Activated T-cell treated with anti-CD3 and anti-CD28 coated beads, Interleukin-2, amount 50 U/mL, for 72 hours (primary cell): ENCODE measurements at places on chromosomes 4 and X. TPM values are rescaled to one million over a fixed set of nuclear protein-coding genes. Genes with fewer than 3 reads are reported as not detected.

GRCh38 chrX:130995439-130995838 lies 62.7 kb upstream of the ARHGAP36 start:
- H3K27me3 ChIP-seq = peaks cover 42% of the 10 kb centered on the region
- no peaks in the 10 kb centered on the region for H3K4me1 ChIP-seq
- no peaks in the 10 kb centered on the region for H3K36me3 ChIP-seq
- H3K27ac ChIP-seq = no peak overlapping the region
- H3K4me3 ChIP-seq = no peak overlapping the region

GRCh38 chr4:4775493-4776004 lies 83.9 kb upstream of the MSX1 start:
- H3K4me1 ChIP-seq = no peaks in the 10 kb centered on the region
- H3K27me3 ChIP-seq = no peaks in the 10 kb centered on the region
- no peaks in the 10 kb centered on the region for H3K36me3 ChIP-seq
- H3K4me3 ChIP-seq = no peak overlapping the region

The HSD17B13 gene
- 0.14 TPM for total RNA-seq

GRCh38 chrX:124362072-124362471 lies 15.7 kb downstream of the SH2D1A start:
- peak overlapping the region; percentile 12 for H3K4me3 ChIP-seq
- no peak for DNase-seq
- peaks cover 43% of the 10 kb centered on the region for H3K4me1 ChIP-seq
- H3K27me3 ChIP-seq = peaks cover 9% of the 10 kb centered on the region
- peaks cover 3% of the 10 kb centered on the region for H3K36me3 ChIP-seq

DNA sequence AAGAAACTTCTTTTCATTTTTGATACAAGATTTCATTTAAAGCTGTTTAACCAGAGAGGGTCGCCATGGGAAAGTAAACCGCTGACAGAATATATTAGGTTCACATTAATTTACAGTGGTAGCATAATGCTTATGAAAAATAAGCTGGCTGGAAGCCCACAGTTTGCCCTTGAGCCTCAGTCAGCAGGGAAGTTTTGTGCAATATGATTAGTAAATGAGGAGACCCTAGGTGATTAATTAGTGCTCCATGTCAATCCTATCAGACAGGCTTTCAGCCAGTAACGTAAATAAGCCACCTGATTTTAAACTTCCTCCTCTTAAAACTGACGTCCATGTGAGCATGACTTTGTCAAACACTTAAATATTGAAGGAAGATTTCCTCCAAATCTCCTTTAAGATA lies 134.2 kb downstream of the TSPAN5 start:
- DNase-seq = no peak
- H3K4me1 ChIP-seq = peaks cover 62% of the 10 kb centered on the region
- no peaks in the 10 kb centered on the region for H3K36me3 ChIP-seq
- H3K27me3 ChIP-seq = no peaks in the 10 kb centered on the region
- no peak overlapping the region for H3K27ac ChIP-seq

The ZRSR2 gene
- 27.2 TPM for total RNA-seq

DNA sequence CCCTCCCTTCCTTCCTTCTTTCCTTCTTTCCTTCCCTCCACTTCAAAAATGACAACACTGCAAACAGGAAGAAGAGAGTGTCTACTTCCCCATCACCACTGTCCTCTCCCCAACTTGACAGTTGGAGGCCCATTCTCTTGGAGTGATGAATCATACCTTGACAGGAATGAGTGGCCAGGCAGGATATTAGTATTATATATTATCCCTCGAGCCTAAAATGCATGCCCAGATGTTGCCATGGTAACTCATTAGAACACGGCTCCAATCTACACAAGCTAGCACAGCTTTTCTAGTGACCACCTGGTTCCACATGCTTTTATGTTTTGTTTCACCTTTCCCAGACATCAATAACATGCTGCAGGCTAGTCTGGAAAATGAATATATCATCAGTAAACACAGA lies 71.3 kb upstream of the LHFPL1 start:
- no peak overlapping the region for H3K27ac ChIP-seq
- peaks cover 34% of the 10 kb centered on the region for H3K27me3 ChIP-seq
- no peaks in the 10 kb centered on the region for H3K36me3 ChIP-seq
- no peaks in the 10 kb centered on the region for H3K4me1 ChIP-seq

GRCh38 chr4:53693909-53694308 lies 102.6 kb upstream of the LNX1 start:
- no peak for DNase-seq
- H3K4me1 ChIP-seq = no peaks in the 10 kb centered on the region
- H3K27me3 ChIP-seq = peaks cover 34% of the 10 kb centered on the region
- H3K36me3 ChIP-seq = no peaks in the 10 kb centered on the region

The ZNF518B gene
- total RNA-seq = 27.5 TPM

The MTTP gene
- total RNA-seq = 0.29 TPM

The NALF2 gene
- 0.31 TPM for total RNA-seq

DNA sequence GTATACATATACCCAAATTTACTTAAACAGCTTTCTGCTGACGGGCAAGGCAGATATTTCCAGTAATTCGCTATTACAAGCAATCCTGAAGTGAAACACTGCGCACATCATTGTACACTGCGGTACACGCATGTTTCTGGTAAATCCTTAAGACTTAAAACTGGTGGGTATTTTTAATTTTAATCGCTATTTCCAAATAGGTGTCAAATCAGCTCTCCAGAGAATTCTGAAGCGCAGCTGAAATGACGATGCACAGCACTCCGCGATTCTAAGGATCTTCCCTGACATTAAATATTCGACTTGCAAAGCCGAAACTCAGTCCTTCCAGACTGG lies 361 bp downstream of the TMEM128 start:
- DNase-seq = no peak
- no peaks in the 10 kb centered on the region for H3K27me3 ChIP-seq
- H3K27ac ChIP-seq = peak overlapping the region; percentile 98
- peak overlapping the region; percentile 94 for H3K4me3 ChIP-seq

- no peak for DNase-seq
- no peaks in the 10 kb centered on the region for H3K27me3 ChIP-seq
- peaks cover 2% of the 10 kb centered on the region for H3K36me3 ChIP-seq
- no peak overlapping the region for H3K4me3 ChIP-seq
- no peak overlapping the region for H3K27ac ChIP-seq
Observed at GRCh38 chr4:32172761-32173160, 1452.6 kb downstream of the PCDH7 start.

DNA sequence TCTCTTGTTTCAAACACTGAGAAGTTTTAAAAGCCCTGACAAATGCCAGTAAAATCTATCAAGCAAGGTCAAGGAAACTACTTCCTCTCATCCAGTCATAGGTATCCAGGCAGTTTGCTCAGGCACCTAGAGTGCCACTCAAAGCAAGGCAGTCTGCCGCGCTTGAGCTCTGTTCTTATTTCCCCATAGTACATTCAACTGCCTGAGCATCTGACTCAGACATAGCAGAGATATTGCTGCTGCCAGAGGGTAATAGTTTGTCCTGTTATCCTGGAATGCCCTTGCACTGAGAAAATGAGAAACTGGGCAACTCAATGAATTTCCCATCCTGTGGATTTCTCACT lies 16.1 kb upstream of the ATP8A1 start:
- peak overlapping the region; percentile 99 for H3K27ac ChIP-seq
- peak; percentile 20 for DNase-seq
- H3K36me3 ChIP-seq = peaks cover 4% of the 10 kb centered on the region
- peak overlapping the region; percentile 93 for H3K4me3 ChIP-seq
- peaks cover 65% of the 10 kb centered on the region for H3K4me1 ChIP-seq
- no peaks in the 10 kb centered on the region for H3K27me3 ChIP-seq

DNA sequence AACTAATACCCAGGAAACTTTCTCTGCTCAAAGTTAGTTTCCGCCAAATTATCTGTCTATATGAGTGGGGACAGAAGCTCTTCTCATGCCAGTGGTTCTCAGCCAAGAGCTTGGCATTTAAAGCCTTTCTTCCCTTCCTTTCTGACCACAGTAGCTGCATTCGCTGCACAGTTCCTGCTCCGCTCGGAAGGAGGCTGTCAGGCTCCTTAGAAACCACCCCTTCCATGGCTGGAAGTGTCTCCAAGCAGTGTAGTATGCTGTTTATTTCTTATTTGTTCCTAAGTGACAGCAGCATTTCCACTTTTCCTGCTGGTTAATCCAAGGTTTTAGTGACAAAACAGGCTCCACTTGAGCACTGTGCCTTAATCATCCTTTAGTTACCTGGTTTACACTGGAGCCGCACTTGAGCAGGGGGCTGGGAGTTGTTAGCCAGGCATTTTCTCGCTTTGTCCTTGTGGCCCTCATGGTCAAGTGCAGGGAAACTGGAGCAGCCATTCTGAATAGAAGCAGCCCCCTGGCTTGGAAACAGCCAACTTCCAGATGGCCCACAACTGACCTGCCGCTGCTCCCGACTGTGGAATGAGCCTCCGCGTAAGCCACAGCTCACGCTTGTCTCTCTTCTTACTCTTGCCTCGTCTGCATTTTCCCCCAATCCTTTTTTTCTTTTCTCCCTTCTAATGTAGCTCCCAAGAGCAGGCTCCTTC lies 739.4 kb upstream of the TENM3 start:
- H3K36me3 ChIP-seq = no peaks in the 10 kb centered on the region
- no peaks in the 10 kb centered on the region for H3K4me1 ChIP-seq
- no peak overlapping the region for H3K27ac ChIP-seq
- DNase-seq = no peak
- no peaks in the 10 kb centered on the region for H3K27me3 ChIP-seq
- no peak overlapping the region for H3K4me3 ChIP-seq

- H3K36me3 ChIP-seq = no peaks in the 10 kb centered on the region
- DNase-seq = no peak
- no peak overlapping the region for H3K27ac ChIP-seq
Observed at GRCh38 chr4:36753048-36753447, 471.6 kb downstream of the DTHD1 start.

DNA sequence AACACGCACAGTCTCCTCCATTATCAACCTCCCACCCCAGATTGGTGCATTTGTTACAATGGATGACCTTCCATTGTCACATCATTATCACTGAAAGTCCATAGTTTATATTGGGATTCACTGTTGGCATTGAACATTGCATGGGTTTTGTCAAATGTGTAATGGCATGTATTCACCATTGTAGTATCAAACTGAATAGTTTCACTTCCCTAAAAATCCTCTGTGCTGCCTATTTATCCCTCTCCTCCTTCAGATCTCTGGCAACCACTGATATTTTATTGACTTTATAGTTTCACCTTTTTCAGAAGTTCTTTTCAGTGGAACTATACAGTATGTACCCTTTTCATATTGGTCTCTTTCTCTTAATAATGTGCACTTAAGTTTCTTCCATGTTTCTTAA lies 1565.4 kb downstream of the PCDH18 start:
- no peaks in the 10 kb centered on the region for H3K27me3 ChIP-seq
- no peaks in the 10 kb centered on the region for H3K36me3 ChIP-seq
- no peak overlapping the region for H3K27ac ChIP-seq
- H3K4me3 ChIP-seq = no peak overlapping the region

DNA sequence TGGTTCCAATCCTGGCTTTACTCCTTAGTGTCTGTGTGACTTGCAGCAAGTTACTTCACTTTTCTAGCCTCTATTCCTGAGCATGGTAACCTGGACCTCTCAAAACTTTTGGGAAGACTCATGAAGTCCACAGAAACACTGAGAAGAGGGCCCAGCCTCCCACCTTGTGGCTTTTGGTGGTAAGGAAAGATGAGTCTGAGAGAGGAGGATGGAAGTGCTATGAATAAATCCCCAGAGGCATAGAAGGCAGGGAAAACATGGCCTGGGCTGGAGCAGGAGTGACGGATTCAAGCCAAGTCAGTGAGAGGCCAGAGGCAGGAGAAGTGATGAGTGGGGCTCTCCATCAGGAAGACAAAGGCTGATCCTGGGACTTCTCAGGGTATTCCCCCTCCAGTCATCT lies 10.9 kb upstream of the MAGEA4 start:
- no peak overlapping the region for H3K4me3 ChIP-seq
- H3K27ac ChIP-seq = no peak overlapping the region
- H3K27me3 ChIP-seq = peaks cover 23% of the 10 kb centered on the region
- DNase-seq = no peak
- H3K36me3 ChIP-seq = no peaks in the 10 kb centered on the region
- H3K4me1 ChIP-seq = no peaks in the 10 kb centered on the region

- H3K27me3 ChIP-seq = peaks cover 17% of the 10 kb centered on the region
- no peak for DNase-seq
- H3K27ac ChIP-seq = no peak overlapping the region
- no peaks in the 10 kb centered on the region for H3K4me1 ChIP-seq
- no peak overlapping the region for H3K4me3 ChIP-seq
Observed at GRCh38 chr4:171809854-171810253, 3.4 kb upstream of the GALNTL6 start.

GRCh38 chr4:179110816-179111215 lies 1668.6 kb upstream of the AGA start:
- no peaks in the 10 kb centered on the region for H3K36me3 ChIP-seq
- no peak overlapping the region for H3K4me3 ChIP-seq
- DNase-seq = no peak
- H3K27ac ChIP-seq = no peak overlapping the region

- no peak for DNase-seq
Observed at GRCh38 chrX:12423346-12423745, 285.1 kb downstream of the FRMPD4 start.

The NDNF gene
- total RNA-seq = 0.35 TPM

The FRYL gene
- total RNA-seq = 71.7 TPM

- no peak overlapping the region for H3K27ac ChIP-seq
- DNase-seq = no peak
- H3K36me3 ChIP-seq = no peaks in the 10 kb centered on the region
- H3K4me3 ChIP-seq = no peak overlapping the region
Observed at GRCh38 chr4:93841803-93842345, 13.3 kb downstream of the ATOH1 start.

DNA sequence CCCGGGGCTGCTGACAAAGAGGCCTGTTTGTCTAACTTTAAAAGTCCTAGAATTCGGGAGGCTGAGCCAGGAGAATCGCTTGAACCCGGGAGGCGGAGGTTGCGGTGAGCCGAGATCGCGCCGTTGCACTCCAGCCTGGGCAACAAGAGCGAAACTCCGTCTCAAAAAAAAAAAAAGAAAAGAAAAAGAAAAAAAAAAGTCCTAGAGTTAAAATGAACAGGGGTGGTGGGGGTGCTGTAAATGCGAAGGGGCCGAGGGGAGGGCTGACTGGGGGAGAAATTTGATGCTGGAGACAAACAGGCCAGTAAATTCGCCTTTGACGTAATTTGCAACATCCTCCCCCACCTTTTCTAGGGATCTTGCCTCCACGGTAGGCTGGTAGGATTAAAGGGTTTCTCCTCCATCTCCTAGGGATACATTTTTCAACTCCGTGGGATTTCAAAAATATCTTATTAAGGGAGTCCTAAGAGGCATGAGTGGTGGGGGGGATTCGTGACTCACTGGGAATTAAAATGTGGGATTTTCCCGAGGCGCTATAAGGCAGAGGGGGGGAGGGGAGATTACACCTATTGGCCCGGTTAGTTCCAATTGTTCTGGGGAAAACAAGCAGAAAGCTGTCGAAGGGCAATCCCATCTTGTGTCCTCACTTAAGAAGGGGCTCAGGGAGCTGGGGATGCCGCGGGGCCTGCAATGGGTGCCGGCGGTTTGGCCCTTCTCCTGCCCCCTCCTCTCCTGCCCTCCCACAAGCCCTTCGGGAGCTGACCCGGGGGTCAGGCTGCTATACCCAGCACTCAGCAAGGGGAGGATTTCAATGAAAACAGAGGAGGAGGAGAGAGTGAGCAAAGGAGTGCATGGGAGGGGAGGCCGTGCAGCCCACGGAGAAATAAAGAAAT lies 3.0 kb upstream of the BCOR start:
- no peak overlapping the region for H3K4me3 ChIP-seq
- peaks cover 2% of the 10 kb centered on the region for H3K36me3 ChIP-seq
- no peak overlapping the region for H3K27ac ChIP-seq
- no peak for DNase-seq

- no peaks in the 10 kb centered on the region for H3K36me3 ChIP-seq
- DNase-seq = peak; percentile 51
- peaks cover 8% of the 10 kb centered on the region for H3K27me3 ChIP-seq
- no peak overlapping the region for H3K27ac ChIP-seq
- peaks cover 6% of the 10 kb centered on the region for H3K4me1 ChIP-seq
Observed at GRCh38 chr4:74320559-74321118, 12.4 kb downstream of the EPGN start.

- no peak overlapping the region for H3K27ac ChIP-seq
- H3K27me3 ChIP-seq = no peaks in the 10 kb centered on the region
- no peaks in the 10 kb centered on the region for H3K36me3 ChIP-seq
- no peak overlapping the region for H3K4me3 ChIP-seq
- H3K4me1 ChIP-seq = no peaks in the 10 kb centered on the region
Observed at GRCh38 chr4:94678896-94679295, 78.9 kb upstream of the BMPR1B start.
